ENCODE measurements at places on chromosomes 1 and 21.

GRCh38 chr1:70033936-70034335 is 171.4 kb downstream of the LRRC40 start:
- no peak for DNase-seq

DNA sequence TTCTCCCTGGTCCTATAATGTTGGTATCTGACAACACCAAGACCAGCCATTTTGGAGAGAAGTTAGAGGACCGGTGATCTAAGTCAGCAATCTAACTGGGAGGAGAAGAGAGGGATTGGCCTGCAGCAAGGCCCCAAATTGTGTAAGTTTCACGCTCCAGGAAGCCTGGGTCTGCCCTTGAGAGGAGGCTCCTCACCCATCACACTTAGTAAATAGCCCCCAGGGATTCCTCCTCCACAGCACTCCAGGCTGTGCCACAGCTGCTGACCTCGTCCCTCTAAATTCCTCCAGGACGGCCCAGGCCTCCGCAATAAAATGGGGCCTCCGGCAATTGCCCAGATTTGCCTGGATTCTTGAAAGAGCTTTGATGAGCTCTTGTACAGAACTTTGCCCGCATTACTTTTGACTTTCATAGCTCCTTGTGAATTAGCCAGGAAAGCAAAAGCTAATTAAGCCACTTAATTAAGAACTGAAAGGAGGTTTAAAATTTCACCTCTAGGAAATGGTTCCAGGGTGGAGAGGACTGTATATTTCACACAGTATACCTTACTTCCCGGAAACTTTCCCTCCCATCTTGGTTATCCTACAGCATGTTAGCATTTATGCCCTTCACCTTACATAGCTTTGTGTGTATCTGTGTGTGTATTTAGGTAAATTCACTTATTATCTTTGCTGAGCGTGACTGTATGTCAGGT is 90.5 kb downstream of the LAMC2 start:
- peak; percentile 80 for DNase-seq

GRCh38 chr1:18819986-18820790 is 39.3 kb downstream of the TAS1R2 start:
- DNase-seq: no peak

GRCh38 chr1:77342745-77343144 is 60.9 kb downstream of the AK5 start:
- DNase-seq: no peak

DNA sequence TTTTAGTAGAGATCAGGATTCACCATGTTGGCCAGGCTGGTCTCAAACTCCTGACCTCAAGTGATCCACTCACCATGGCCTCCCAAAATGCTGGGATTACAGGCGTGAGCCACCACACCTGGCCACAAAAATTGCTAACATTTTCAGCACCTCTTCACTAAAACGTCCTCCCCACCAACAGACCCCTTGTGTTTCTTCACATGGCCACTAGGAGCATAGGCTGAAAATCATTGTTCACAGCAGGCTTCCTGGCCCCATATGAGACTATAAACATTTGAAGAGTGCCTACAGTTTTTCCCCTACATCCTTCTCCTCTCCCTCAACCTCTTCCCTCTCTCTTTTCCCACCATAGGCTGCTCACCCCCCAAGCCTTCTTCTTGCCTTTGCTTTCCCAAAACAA is 28.0 kb upstream of the SFPQ start:
- no peak for DNase-seq

- DNase-seq: peak; percentile 35
Measured at GRCh38 chr1:54254055-54254454, 54.1 kb downstream of the MRPL37 start.

- DNase-seq: no peak
Measured at GRCh38 chr1:3915551-3916121, 15.6 kb upstream of the C1orf174 start.

DNA sequence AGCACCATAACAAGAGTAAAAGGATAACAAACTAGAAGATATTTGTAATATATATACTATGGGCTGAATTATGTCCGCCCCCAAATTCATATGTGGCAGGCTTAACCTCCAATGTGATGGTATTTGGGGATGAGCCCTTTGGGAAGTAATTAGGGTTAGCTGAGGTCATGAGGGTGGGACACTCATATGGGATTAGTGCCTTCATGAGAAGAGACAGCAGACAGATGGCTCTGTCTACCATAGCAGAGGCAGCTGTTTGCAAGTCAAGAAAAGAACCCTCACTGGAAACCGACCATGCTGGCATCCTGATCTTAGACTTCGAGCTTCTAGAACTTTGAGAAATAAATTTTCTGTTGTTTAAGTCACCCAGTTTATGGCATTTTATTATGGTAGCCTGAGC is 303.6 kb downstream of the LMO4 start:
- DNase-seq: no peak

- DNase-seq: peak; percentile 21
Measured at GRCh38 chr1:20233394-20233793, 47.1 kb upstream of the PLA2G2C start.

All from fibroblast of villous mesenchyme (primary cell).